ENCODE measurements at places on chromosomes 4 and X.

DNA sequence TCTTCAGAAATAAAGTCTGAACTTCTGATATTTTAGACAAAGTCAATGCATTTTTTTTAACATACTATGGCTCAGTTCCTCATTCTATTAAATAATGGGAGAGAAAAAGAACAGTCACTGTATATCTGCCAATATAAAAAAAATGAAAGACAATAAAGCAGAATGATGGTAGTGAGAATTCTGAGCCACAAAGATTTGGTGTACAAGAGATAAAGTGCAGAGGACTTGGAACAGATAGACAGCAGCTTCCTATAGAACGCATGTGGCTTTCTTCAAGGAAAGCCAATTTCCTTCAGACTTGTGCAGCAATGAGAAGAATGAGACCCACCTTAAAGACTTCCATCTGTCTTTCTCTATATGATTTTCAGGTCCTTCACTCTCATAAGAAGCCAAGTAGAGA is 39.7 kb downstream of the RASGEF1B start:
- DNase-seq, result no peak

DNA sequence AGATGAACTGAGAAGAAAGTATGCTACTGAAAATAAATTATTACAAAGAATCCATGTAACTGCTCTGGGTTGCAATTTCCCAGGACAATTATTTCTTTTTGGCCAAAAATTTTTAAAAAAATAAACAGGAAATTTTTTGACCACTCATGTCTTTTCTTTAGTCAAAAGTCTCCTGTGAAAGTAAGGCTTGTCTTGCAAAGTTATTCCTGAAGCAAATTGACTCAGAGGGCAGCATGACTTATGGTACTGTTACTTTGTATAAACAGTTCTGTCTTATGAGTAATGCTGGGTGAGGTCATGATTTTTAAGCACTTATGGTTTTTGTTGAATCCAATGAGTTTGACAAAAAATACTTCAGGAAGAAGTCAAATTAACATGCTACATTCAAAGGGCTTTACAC is 292.8 kb upstream of the ARSJ start:
- DNase-seq, result no peak

DNA sequence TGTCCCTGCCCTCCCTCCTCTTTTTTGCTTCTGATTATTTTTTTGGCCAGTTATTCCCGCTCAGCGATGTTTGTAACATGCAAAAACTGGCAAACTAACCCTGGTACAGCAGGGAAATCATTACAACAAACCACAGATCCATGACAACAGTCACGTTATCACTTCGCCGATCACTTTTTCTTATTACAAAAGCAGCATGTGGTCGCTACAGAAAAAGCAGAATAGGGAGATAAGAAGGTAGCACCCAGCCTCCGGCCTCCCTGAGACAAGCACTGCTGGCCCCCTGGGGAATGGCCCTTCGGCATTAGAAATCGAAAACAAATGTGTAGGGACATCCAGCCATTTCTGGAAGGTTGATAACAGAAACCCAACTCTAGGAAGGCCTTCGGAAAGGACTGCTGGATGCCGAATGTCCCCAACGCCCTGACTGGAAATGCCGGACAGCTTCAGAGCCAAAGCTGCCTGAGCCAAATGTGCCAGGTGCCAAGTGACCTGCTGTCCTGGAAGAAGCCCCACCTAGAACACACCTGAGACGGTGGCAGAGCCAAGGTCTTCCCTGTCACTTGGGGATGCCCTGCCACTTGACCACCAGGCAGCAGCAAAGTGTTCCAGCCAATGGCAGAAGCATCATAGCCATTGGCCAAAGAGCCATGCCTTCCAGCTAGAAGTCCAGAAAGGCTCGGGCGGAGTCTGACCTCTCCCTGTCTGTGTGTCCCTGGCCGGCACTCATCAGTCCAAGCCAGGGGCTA is 2.9 kb downstream of the IDH3G start:
- DNase-seq, result no peak

DNA sequence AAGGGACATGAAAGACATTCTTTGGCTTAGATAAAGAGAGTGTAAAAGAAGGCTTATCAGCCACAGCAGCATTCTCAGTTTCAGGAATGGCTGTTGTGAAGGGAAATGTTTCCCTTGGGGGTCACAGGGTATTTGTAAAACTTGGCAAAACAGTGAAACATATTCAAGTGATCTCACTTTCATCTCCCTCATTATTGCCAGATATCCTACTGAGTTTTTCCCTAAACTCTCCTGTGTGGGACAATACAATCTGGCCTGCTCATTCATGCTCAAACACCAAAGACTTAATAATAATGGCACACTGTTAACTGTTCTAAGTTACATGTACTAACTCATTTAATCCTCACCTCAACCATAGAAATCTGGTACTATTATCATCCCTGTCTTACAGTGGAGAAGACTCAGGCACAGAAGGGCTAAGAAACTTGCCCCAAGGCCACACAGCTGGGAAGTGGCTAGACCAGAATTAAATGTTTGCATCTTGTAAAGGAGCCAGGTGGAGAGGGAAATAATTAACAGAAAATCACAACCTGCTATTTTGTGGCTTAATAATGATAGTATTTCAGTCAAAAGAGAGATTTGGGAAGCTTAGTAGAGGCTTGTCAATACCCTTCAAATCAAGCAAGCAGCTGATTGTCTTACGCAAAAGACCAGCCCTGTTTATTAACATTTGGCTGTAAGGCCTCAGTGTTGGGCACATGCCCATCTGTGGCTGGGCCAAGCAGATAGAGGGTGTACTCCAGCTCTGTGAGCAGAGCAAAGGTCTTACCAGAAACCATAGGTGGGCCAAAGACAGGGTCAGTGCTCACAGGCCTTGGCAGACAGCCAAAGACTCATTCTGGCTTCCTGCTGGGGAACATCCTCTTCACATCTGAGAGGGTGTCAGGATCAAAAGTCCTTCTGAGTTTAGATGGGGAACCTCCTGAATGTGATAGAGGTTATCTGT is 17.3 kb downstream of the SMPX start:
- no peak for DNase-seq

DNA sequence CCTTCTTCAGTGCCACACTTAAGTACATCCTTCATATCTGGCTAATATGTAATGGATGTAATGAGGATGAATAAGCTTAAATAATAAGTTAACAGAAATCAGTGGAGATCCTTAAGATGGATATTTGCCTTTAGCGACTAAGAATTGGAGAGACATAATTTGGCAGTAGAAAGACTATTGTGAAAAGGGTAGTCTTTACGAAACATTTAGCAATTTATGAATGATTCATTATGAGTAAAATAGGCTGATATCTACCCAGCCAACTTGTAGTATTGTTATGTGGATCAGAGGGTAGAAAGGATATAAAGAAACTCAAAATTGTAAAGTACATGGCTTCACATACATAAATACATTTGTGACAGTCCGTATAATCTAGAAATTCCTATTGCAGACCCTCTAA is 2371.8 kb downstream of the PCDH7 start:
- DNase-seq, result no peak
